Stimulated activated CD4-positive, alpha-beta T cell treated with anti-CD3 and anti-CD28 coated beads, Interleukin-12 subunit alpha, Interleukin-12 subunit beta, amount 100 ng/mL, for 48 hours (primary cell): ENCODE measurements at places on chromosomes 16 and 17.

- DNase-seq = no peak
These were observed 2.1 kb downstream of the KREMEN2 start for GRCh38 chr16:2966043-2966807.

GRCh38 chr17:54749157-54749556 lies 151.5 kb upstream of the TOM1L1 start:
- no peak for DNase-seq

- DNase-seq = no peak
These were observed 20.5 kb upstream of the MTMR4 start for GRCh38 chr17:58534901-58535421.

GRCh38 chr17:46832331-46832821 lies 13.9 kb upstream of the WNT3 start:
- no peak for DNase-seq

DNA sequence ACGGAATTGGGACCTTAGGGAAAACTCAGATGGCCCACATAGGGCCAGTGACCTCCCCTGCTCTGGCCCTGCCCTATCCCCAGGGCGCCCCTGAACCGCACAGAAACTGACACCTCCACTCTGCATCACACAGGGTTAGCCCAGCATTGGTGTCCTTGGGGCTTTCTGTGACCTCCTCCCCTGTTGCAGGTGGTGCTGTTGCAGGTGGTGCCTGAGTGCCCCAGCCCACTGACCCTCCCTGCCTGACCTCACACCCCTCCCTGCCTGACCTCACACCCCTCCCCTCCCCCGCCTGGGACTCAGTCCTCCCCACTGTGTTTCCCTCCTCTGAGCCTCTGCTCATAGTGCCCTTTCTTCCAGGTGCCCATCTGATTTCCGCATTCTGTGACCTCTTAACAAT lies 21.4 kb downstream of the TNFRSF13B start:
- DNase-seq = no peak

- DNase-seq = no peak
These were observed 174.6 kb downstream of the WSCD1 start for GRCh38 chr17:6244796-6245195.

DNA sequence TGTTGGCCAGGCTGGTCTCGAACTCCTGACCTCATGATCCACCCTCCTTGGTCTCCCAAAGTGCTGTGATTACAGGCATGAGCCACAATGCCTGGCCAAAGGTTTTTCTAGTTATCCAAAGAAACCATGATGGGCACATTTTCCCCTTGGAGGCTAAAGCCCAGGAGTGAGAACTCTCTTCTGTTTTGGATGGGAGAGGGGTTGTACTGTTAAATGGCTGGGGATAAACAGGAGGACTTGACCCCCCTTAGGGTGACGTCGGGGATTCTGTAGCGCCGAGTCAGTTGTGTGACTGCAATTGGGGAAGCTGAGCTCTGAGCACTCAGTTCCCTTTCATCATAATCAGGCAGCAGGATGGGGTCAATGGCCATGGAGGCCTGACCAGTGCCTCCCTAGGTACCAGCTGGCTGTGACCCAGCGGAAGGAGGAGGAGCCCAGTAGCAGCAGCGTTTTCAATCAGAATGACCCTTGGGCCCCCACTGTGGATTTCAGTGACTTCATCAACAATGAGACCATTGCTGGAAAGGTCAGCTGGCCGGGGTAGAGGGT lies 4.1 kb downstream of the AOC3 start:
- DNase-seq = no peak

GRCh38 chr16:83351846-83352245 lies 455.9 kb upstream of the HSBP1 start:
- no peak for DNase-seq

DNA sequence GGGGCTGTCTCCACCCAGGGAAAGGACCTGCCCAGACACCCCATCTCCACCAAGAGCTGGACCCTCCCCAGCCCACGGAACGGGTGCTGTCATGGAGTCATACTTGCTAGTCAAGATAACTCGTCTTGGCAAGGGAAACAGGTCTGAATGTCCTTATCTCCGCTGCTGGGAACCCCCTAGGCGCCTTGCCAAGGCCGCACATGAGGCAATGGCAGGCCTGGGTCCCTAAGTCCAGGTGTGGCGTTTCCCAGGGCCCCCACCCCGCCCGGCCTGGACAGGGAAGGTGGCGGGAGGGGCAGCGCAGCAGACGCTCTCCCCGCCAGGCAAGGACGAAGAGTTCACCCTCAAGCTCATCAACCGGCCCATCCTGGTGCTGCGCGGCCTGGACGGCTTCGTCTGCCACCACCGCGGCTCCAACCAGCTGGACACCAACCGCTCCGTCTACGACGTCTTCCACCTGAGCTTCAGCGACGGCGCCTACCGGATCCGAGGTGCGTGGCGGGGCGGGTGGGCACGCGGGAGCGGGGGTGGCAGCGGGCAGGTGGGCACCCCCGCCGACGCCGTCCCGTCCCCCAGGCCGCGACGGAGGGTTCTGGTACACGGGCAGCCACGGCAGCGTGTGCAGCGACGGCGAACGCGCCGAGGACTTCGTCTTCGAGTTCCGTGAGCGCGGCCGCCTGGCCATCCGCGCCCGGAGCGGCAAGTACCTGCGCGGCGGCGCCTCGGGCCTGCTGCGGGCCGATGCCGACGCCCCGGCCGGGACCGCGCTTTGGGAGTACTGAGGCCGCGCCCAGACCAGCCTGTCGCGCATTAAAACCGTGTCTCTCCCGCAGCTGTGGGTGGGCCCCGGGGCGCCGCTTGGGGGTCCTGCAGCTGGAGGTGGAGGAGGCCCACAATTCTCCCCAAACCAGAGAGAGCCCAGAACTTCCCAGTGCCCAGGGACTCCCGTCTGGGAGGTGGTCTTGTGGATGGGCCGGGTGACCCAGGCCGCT lies 8.4 kb downstream of the FSCN2 start:
- DNase-seq = no peak

- DNase-seq = no peak
These were observed 12.1 kb upstream of the PRKCB start for GRCh38 chr16:23823475-23824384.

DNA sequence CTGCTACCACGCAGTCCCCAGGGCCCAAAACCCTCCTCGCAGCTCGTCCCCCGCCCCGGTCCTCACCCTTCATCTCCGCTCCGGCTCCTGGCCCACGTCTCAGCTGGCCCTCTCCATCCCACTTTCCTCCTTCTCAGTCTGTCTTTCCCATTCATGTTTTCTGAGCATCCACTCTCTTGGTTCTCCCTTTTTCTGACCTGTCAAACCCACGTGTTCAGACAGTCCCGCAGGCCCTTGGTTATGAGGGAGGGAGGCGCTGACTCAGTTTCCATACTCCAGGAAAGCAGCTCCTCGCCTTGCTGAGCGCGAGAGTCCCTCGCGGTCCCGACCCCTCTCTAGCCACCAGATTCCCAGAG lies 392 bp upstream of the HID1 start:
- DNase-seq = no peak

DNA sequence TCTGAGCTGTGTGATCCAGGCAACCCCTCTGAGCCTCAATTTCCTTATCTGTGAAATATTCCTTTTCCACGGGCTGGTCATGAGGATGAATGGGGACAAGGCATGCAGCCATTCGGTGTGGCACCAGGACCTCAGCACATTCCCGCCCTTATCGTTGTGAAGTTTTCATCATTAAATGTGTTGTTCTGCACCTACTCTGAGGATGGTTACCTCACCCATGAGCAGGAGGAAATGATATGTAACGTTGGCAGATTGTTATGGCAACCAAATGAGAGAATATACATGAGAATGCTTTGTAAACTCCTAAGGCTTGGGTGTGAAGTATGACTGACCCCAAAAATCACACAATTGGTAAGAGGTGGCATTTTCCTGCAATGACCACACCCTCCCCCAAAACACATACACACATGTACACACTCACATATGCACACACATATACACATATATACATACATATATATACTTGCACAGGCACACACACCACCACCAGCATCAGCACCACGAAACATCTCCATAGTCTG lies 39.5 kb downstream of the SMARCE1 start:
- DNase-seq = no peak

- DNase-seq = no peak
These were observed 174.0 kb downstream of the KATNIP start for GRCh38 chr16:27723711-27724481.

GRCh38 chr17:4086041-4086483 lies 56.8 kb downstream of the ZZEF1 start:
- DNase-seq = no peak

- no peak for DNase-seq
These were observed 38.9 kb downstream of the TMEM100 start for GRCh38 chr17:55683550-55684315.

DNA sequence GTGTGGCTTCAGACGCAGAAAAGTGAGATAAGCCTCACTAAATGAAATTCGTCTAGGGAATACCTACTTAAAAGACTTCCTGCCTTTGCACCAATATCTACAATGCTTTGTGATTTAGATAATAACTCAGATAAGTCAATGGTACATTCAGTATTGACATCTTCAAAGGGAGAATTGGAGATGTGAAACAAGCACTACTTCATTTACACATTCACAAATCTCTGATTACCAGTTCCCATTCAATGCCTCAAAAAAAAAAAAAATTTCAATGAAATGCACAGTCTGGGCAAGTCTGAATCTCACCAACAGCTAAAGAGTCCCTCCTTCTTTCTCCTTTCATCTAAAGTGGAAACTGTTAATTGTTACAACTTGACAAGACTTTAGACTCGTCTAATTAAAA lies 3.7 kb downstream of the PHF12 start:
- no peak for DNase-seq

GRCh38 chr16:66335704-66336329 lies 30.7 kb upstream of the CDH5 start:
- no peak for DNase-seq

DNA sequence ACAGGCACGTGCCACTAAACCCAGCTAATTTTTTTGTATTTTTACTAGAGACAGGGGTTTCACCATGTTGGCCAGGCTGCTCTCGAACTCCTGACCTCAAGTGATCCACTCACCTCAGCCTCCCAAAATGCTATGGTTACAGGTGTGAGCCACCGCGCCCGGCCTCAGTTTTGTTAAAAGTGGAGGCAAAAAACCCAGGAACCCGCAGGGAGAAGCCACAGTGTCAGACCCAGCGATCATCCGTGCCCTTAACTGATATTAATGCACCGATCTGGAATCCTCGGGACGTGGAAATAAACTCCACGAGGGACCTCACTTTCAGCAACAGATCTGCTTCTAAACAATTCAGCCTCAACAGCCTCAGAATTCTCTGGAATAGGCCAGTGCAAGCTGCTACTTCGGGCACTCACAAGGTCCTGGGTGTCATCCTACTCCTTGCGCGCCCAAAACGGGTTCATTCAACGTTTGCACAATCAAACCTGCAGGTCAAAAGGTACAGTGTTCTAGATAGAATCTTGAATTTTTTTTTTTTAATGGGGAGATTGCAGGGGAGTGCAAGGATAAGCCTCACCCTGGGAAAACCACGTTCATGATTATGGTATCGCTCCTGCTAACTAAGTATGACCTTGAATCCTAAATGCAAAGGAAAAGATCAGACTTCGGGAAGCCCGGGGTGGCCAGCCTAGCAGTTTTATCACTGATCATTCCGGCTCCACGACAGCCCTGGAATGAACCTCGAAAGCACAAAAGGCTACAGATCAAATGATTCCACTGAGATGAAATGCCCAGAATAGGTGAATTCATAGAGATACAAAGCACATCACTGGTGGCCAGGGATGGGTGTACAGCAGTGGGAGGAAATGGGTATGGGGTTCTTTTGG lies 22.4 kb downstream of the LITAF start:
- DNase-seq = no peak

GRCh38 chr17:37197336-37197735 lies 178.4 kb upstream of the C17orf78 start:
- no peak for DNase-seq

DNA sequence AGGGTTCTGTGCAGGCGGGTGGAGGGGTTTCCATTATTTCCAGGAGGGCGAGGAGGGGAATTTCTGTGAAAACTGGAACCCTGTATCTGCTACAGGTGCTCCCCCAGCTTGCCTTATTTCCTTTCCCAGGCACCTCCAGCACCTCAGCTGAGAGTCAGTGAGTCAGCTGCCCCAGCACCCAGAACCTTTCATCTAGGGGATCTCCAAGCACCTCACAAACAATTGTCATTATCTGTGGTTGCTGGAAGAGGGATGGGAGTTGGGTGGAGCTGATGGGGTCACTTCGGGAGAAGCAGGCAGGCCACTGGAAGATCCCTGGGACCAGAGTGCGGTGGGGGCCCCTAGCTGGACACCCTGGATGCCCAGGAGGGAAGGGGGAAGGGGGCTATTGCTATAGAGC lies 10.0 kb upstream of the CLUH start:
- no peak for DNase-seq

- DNase-seq = no peak
These were observed 66.1 kb downstream of the AXIN2 start for GRCh38 chr17:65495122-65496055.

- DNase-seq = no peak
These were observed 92.6 kb downstream of the KANSL1 start for GRCh38 chr17:46100590-46100989.

DNA sequence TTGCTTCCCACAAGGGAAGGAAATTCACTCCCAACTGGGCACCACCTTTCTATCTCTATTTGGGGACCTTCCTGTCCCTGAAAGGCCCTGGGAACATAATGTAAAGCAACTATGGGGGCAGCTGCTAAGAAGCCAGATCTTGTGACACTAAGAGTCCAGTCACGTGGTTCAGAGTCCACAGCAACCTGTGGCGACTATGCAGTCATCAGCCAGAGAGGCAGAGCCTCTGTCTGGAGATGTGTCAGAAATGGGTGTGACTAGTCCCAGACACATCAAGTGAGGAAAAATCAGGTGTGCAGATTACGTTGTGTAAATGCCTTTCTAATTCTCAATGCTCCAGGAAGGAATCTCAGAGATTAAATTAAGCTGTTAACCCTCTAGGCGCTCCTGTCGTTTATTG lies 26.6 kb upstream of the SKAP1 start:
- DNase-seq = no peak

DNA sequence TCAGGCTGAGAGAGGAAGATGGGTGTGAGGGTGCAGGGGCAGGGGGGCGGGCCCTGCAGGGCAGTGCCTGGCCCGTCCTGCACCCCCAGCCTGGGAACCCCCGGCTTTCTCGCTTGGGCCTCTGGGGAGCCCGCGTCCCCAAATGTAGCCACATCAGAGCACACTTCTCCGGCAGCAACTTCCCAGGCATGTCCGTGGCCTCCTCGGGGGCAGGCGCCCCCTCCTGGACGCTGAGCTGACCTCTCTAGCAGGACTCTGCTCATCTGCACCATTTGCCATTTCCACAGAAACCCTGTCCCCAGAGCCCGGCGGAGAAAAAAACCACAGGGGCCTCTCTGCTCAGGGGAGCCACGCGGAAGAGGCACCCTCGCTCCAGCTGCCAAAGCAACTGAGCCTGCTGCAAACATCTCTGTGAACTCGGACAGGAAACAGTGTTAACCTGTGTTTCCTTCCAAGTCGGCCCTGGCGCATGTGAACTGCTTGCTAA lies 63.4 kb downstream of the KLHDC4 start:
- peak; percentile 34 for DNase-seq

GRCh38 chr17:58156839-58157803 lies 8.9 kb downstream of the OR4D1 start:
- DNase-seq = peak; percentile 39

GRCh38 chr16:65376601-65377000 lies 254.7 kb upstream of the CDH11 start:
- DNase-seq = no peak
